Kidney capillary endothelial cell (primary cell): ENCODE measurements at places on chromosomes 1 and 21.

DNA sequence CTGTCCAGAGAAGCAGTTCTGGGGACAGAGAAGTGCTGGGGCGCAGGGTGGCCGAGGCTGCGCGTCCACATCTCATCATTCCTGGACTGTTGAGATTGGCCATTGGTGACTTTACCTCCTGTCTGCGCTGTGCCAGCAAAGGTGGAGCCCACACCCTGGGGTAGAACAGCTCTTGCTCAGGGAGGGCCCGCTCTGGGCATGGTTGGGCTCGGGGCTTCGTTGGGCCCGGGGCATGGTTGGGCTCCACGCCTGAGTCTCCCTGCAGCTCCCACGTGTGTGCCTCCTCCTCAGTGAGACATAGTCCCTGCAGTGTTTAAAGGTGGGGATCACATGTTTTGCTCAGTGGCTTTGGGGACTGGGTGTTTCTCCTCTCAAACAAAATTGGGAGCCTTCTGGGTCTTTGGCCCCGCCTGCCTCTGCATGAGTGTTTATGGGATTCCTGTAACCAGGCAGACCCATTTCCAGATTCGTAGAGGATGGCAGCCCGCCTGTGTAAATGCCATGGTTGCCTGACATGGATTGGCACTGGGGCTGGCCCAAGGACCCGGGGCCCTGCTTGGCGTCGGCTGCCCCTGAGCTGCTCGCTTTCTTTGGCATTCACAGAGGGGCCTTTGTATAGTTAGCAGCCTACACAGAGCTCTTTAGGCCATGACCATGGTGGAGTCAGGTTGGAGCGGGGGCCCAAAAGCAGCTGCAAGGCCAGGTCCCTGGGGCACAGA, 104.6 kb downstream of the TLR5 start:
- no peak for DNase-seq

GRCh38 chr21:33968995-33969348, 53.4 kb upstream of the ATP5PO start:
- DNase-seq, result no peak

- DNase-seq, result no peak
Observed at GRCh38 chr1:27394282-27394658, 1.8 kb downstream of the GPR3 start.

GRCh38 chr1:240149484-240150094, 57.9 kb downstream of the FMN2 start:
- DNase-seq, result peak; percentile 64

- no peak for DNase-seq
Observed at GRCh38 chr1:210321131-210321530, 7.6 kb upstream of the HHAT start.

GRCh38 chr1:26833432-26834405, 7.2 kb downstream of the ZDHHC18 start:
- no peak for DNase-seq

DNA sequence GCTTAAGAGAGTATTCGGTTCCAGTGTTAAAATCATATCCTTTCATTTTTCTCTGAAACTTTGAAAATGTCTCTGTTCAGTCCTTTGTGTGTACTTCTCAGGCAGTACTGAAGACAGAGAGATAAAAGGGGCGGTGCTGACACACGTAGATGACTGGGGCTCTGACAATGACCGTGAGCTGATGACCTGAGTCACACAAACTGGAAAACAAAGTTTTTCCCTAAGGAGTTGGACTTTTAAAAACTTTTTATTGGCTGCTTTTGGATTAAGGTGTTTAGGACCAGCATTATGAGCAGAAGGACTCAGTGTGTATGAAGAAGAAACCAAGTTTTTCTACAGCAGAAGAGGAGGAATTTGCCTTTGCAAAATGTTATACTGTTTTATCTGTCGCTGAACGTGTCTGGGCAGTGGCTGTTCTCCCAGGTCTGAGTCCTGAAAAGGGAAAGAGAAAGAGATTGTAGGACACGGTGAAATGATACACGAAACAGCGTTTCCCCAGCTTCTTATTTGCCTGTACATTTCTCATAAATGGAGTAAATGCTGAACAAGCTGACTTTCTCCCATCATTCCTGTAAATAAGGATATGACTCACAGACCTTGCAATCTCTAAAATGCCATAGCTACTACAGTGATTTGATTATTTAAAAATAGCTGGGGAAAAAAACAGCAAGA, 51.5 kb downstream of the MAP3K7CL start:
- peak; percentile 84 for DNase-seq
